Keratinocyte (primary cell): ENCODE measurements at places on chromosomes 1 and 21.

DNA sequence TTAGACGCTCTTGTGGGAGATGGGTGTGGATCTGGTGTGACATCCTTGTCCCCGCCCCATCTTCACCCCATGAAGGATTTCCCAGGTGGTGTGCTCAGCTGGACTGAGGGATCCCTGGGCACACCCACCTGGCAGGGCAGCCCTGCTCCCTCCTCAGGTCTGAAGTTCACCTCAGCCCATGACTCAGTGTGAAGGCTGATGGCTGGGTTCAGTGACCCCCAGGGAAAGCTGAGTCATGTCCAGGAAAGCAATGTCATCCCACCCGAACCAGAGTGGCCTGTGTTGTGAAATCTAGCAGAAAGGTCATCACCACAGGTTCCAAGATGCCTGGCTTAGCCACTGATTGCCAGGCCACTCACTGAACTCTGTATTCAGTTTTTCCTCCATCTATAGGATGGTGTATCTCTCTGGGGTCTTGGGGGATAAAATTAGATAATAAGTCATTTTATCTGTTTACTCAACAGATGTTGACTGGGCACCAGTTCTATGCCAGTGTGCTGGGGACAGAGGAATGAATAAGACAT is 97.7 kb upstream of the JUN start:
- DNase-seq = peak; percentile 28

DNA sequence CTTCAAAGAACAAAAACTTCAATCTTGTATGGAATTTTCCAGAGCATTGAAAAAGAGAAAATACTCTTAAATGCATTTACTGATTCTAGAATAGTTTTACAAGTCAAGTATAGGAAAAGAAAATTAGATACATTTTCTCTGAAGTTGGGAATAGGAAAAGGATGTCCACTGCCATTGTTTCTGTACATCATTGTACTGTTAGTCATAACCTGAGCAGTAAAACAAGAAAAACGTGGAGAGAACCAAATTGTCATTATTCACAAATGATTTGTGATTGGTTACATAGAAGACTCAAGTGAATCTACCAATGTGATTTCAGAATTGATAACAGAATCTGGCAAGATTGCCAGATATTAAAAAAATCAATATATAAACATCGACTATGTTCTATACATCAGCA is 27.4 kb downstream of the PRKACB start:
- no peak for DNase-seq

GRCh38 chr1:159841749-159842148 is 15.1 kb downstream of the SLAMF8 start:
- no peak for DNase-seq

- DNase-seq = no peak
Observed at GRCh38 chr1:41387667-41388091, 26.4 kb downstream of the FOXO6 start.

DNA sequence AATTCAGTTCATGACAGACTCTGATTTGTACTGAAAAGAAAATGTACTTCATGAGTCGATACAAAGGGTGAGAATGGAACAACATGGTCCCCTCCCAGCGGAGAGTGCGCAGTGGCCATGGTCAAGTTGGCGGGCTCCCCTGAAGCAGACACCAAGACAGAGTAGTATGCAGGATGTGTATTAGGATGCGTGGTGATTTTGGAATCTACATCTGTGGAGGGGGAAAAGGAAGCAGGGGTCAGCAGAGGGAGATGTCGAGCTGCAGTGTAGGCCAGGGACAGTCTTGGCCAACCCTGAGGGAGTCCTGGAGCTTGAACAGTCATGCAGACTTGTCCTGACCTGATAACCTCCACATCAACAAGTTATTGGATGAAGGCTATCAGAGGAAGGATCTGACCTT is 481.0 kb downstream of the OMA1 start:
- DNase-seq = no peak

GRCh38 chr1:243996223-243996622 is 54.9 kb upstream of the ZBTB18 start:
- DNase-seq = no peak

DNA sequence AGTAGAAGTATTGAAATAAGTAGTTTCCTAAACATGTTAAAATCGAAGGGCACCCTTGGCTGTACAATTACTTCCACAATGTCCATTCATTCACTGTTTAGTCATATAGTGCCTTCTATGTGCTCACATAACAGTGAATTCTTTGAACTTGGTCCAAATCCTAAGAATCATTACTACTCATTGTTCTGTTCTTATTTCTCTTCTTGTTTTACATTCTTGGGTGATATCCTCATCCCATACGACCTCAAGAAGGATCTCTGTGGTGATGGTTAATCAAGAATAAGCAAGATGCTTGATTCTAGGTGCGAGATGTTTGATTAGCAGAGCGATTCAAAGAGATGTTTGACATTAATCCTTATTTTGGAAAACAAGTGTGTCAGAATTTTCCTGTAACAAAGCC is 667.4 kb upstream of the ZP4 start:
- no peak for DNase-seq

- DNase-seq = no peak
Observed at GRCh38 chr1:38860454-38860795, 853 bp upstream of the RRAGC start.

- DNase-seq = no peak
Observed at GRCh38 chr1:204672482-204673121, 12.9 kb downstream of the LRRN2 start.

DNA sequence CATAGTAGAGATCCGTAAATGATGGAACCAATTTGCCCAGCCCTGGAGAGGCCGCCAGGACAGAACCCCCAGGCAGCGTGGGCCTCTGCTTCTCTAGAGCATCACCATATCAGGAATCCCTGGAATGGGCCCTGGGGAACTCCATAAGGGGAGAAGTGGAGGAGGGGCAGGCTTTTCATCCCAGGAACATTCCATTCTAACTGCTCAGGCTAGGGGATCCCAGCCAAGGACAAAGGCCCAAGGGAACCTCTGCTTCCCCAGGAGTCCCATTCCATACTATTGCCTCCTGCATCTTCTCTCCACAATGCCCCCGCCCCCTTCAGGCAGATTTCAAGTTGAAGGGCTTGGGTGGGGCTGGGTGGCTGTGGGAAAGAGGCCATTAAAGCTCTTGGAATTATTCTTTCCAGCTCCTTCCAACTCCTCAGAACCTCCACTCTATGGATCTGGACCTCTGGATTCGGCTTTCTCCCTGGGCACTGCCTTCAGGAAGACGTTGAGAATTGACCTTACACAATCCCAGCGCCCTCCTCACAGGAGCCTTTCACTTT is 6.0 kb downstream of the TRNP1 start:
- peak; percentile 96 for DNase-seq

- DNase-seq = no peak
Observed at GRCh38 chr1:235415008-235415904, 48.0 kb downstream of the TBCE start.

- DNase-seq = no peak
Observed at GRCh38 chr1:222948079-222948478, 133.2 kb downstream of the DISP1 start.
